WTC11 (cell line): ENCODE measurements at places on chromosomes 6 and 20. TPM values are rescaled to one million over a fixed set of nuclear protein-coding genes. Genes with fewer than 3 reads are reported as not detected.

GRCh38 chr6:105509506-105510331 lies 106.8 kb upstream of the PREP start:
- DNase-seq, result peak; percentile 41
- H3K27me3 ChIP-seq, result 0 out of 2 replicates have a peak, but pooled peaks cover 2% of the 10 kb centered on the region
- no peaks in the 10 kb centered on the region for H3K4me1 ChIP-seq
- no peak overlapping the region for H3K27ac ChIP-seq
- no peaks in the 10 kb centered on the region for H3K36me3 ChIP-seq
- no peak overlapping the region for H3K4me3 ChIP-seq

DNA sequence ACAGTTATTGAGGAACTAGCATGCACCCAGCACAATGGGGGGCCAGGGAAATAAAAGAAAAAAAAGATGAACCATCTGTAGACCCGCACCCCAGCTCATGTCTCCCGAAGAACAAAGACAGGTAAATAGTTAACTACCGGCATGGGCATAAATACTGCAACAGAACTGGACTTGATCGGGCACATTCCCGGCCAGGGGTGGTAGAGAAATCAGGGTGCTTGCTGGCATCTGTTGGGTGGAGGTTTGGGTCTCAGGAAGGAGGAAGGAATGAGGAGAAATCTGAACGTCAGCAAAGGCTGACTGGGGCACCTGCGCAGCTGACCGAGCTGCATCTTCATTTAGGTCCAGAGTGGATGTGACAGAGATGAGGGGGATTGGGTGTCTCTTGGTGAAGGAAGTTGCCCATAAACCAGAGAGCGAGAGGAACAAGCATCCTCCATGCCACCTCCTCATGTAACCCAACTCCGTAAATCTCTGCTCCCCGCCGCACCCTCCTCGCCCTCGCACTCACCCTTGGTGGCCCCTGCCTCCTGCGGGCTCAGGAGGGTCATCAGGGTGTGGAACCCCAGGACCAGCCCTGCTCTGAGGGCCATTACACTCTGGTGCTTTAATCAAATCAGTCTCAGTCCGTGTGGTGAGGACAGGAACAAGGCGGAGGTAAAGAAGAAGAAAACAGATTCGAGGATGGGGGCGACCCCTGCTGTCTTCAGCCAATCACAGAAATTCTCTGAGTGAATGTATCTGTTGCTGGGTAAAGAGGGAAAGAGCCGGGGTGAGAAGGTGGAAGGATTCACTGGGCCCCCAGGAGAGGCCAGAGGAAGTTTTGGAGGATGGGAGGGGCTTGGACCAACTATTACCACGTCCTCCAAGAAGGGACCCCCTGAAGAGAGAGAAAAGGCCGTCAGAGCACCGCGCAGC lies at the start of gene HLA-DOA:
Gene HLA-DOA (minus strand): TSS at position 648 of the 918 bp plus-strand sequence.
- H3K4me3 ChIP-seq, result peak within 1 kb of the TSS; percentile 82
- H3K36me3 ChIP-seq, result peaks cover 15% of the 10 kb centered on the region
- DNase-seq, result peak; percentile 78
- H3K27ac ChIP-seq, result peak within 1 kb of the TSS; percentile 76

GRCh38 chr20:13554076-13554475 lies 84.7 kb downstream of the TASP1 start:
- H3K27ac ChIP-seq, result no peak overlapping the region

Gene ERVFRD-1
- not detected in 3 replicates for total RNA-seq

Gene UBD
- total RNA-seq, result 0.15 TPM in 1 of 3 replicates, not detected in the others

DNA sequence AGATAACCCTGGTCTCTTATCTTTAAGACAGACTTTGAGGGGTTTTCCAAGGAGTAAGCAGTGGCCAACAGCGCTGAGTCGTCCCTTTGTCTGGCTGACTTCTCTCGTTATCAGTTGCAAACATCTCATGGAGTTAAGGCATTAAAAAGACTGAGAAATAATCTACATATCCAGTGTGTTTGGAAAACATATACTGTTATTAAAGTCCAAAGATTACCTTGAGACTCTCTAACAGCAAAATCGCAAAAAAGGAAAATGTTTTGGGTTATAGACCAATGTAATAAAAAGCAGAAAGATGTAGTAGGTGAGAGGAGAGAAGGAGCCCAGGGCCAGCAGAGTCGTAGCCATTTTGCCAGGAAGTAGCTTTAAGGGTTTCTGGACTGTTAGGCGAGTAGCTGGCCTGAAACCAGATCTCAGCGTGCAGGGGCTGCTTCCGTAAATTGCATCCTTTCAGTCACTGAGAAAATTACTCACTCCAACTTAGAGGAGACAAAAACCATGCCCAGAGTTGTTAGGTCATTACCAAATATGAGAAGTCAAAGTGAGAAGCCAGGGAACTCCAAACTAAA lies 24.6 kb downstream of the MYLK4 start:
- no peak for DNase-seq
- H3K27ac ChIP-seq, result no peak overlapping the region
- peaks cover 2% of the 10 kb centered on the region; the same call in 1 of the 2 replicates for H3K27me3 ChIP-seq
- peaks cover 29% of the 10 kb centered on the region for H3K4me1 ChIP-seq
- peaks cover 8% of the 10 kb centered on the region for H3K36me3 ChIP-seq

DNA sequence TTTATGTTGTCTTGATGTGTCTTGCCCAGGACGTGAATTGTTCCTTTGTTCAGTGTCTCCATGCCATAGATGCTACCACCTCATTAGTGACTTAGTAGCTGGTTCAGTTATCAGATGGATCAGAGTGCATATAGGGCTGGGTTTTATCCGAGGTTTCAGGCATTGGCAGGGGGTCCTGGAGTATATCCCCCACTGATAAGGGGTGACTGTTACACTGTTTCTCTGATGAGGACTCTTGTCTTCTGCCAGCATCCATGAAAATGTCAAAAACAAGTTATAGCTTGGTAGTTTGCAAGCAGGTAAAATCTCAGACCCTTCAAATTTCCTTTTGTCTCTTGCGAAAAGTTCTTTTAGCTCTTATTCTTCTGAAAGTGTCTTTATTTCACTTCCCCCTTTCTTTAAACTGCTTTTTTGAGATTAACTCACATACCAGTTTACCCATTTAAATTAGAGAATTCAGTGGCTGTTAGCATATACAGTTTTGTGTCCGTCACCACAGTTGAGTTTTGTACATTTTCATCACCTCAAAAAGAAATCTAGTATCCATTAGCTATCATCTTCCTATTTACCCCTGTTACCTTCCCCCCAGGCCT lies 109.2 kb downstream of the CDYL start:
- H3K27me3 ChIP-seq, result no peaks in the 10 kb centered on the region
- H3K4me3 ChIP-seq, result no peak overlapping the region
- peaks cover 67% of the 10 kb centered on the region for H3K4me1 ChIP-seq

- no peaks in the 10 kb centered on the region for H3K4me1 ChIP-seq
- H3K4me3 ChIP-seq, result no peak overlapping the region
- no peak for DNase-seq
- H3K27ac ChIP-seq, result no peak overlapping the region
Measured at GRCh38 chr20:24256307-24256706, 213.1 kb upstream of the SYNDIG1 start.

- no peak overlapping the region for H3K4me3 ChIP-seq
- peaks cover 5% of the 10 kb centered on the region; the same call in 1 of the 2 replicates for H3K4me1 ChIP-seq
- H3K27ac ChIP-seq, result no peak overlapping the region
- no peak for DNase-seq
- peaks cover 19% of the 10 kb centered on the region for H3K36me3 ChIP-seq
- peaks cover 5% of the 10 kb centered on the region; the same call in 1 of the 2 replicates for H3K27me3 ChIP-seq
Measured at GRCh38 chr20:40414843-40415615, 274.0 kb downstream of the MAFB start.

DNA sequence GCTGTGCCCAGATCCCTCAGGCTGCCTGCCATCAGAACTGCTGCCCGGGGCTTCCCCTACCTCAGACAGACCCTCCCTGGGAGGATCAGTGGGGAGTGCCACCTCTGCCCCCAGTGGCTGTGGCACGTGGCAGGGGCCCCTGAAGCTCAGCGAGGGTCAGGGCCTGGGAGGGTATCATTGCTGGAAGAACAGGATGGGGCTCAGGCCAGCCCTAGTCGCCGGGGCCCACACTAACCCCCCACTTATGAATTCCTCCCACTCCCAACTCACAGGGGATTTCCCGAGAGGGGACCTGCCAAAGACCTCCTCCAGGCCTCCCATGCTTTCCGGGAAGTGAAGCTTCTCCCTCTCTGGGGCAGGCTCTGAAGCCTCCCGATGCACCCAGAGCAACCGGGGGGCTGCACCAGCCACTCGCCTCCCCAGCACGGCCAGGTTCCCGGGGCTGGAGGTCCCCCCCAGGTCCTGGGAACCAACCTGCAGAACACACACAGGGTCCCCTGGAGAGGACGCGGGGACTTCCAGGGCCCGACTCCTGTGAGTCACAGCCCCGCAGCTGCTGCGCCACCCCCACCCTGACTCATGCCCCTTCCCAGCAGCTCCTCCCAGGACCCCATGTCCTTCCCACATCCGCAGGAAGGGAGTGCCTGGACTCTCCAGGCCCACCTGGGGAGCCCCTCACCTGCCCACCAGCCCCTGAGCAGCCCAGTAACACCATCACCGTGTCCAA lies 2.5 kb downstream of the TNFRSF6B start:
- no peaks in the 10 kb centered on the region for H3K27me3 ChIP-seq
- no peak overlapping the region for H3K4me3 ChIP-seq
- peaks cover 3% of the 10 kb centered on the region for H3K36me3 ChIP-seq
- H3K27ac ChIP-seq, result no peak overlapping the region

Gene PNRC1
- total RNA-seq, result 39.0 to 49.3 TPM (median 48.4 TPM) in 3 replicates

DNA sequence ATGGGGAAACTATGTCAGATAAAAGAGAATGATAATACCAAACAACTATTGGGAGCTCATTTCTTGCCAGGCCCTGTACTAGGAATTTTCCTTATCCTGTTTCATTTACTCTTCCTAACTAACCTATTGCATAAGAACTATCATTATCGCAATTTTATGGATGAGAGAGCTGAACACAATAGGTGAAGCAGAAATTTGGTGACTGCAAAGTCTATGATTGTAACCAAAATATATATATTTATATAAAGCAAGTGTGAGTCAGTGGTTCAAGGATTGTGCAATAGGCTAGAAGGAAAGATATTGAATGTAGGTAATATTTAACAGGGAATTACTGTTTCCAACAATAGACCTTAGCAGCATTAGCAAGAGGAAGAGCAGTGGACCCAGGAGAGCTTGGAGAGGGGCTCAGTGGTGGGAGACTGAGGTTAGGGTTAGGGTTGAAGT lies 181.1 kb upstream of the TENT5A start:
- no peaks in the 10 kb centered on the region for H3K27me3 ChIP-seq
- no peak for DNase-seq
- H3K4me3 ChIP-seq, result no peak overlapping the region

DNA sequence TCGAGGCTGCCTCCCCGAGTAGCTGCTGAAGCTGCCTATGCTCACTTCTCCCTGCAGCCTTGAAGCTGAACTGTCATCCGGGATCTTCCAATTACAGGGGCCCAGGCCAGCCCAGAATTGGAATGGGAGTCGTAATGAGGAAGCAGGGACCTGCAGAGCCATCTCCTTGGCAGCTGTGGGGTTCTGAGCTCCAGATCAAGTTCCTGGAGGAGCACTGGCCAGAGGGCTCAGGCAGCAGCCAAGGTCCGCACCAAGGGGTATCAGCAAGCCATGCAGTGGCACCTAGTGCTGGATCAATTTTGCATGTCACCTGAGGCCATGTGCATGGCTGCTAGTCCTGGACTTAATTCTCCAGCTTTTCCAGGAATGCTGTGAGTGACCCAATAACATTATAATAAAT lies 163.2 kb upstream of the TSHZ2 start:
- no peak for DNase-seq
- H3K27ac ChIP-seq, result no peak overlapping the region
- no peaks in the 10 kb centered on the region for H3K36me3 ChIP-seq
- H3K4me1 ChIP-seq, result no peaks in the 10 kb centered on the region

Gene AKAP12
- 64.2 to 90.0 TPM (median 65.0 TPM) in 3 replicates for total RNA-seq

DNA sequence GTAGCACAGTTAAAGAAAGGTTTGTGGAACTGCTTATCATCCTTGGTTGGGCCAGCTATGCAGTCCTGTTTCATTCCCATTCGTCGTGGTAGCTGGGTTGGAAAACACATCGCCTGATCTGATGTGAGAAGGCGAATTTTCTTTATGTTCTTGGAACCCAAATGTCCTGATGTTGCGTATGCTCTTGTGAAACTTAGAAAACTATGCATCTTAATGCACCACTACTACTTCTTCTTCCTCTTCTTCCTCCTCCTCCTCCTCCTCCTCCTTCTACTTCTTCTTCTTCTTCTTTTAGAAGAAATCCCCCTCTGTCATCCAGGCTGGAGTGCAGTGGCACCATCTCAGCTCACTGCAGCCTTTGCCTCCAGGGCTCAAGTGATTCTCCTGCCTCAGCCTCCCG lies 381.6 kb downstream of the UTRN start:
- H3K36me3 ChIP-seq, result peaks cover 23% of the 10 kb centered on the region
- no peak overlapping the region for H3K27ac ChIP-seq
- no peak for DNase-seq
- peaks cover 20% of the 10 kb centered on the region for H3K4me1 ChIP-seq
- no peak overlapping the region for H3K4me3 ChIP-seq

Gene ARMC2
- 4.6 to 5.2 TPM (median 4.7 TPM) in 3 replicates for total RNA-seq
